ENCODE measurements at places on chromosomes 11 and 22.

DNA sequence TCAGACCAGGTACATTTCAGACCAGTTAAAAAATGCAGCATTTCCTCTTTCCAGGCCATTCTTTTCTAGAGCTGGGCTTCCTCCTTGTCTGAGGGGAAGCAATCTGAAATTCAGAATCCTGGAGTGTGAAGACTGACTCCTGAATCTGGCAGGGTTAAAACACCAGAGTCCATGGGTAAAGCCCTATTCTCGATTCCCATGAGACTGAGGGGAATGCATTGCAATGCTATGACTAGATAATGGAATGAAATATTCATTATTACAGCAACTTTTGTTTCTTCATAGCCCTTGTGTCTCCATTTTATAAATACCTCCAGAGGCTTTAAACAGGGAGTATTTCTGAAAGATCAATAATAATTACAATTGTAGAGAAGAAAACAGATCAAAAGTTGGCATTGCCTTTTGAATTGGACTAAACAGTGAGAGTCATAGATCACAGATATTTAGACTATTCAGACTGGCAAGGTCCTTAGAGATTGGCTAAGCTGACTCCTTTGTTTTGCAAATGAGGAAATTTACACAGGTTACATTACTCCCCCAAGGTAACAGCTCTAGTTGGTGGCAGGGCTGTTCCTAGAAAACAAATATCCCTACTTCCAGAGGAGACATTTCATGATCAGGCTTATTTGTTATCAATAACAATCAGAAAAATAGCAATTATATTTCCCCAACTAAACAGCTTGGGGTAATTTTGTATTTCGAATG lies 632.6 kb upstream of the KIRREL3 start:
- no peak for DNase-seq

GRCh38 chr11:78796956-78797355 lies 222.3 kb upstream of the NARS2 start:
- DNase-seq = no peak

GRCh38 chr22:38448945-38449745 lies 5.9 kb downstream of the KCNJ4 start:
- DNase-seq = no peak

DNA sequence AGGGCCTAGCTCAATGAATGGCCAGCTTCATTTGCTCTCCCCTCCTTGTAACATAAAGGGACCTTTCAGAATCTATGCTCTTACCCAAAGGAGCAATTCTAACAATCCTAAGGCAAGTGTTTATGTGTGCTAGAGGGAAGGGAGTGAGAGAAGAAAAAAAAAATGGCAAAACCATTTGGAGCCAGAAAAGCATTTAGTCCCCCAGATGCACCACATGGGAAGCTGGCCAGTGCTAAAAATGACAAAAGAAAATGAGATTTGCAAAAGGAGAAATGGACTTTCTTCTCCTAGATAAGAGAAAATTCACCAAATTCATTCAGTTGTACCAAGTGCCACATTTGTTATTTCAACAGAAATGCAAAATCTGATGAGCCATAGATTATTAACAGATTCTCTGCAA lies 52.8 kb downstream of the SERGEF start:
- no peak for DNase-seq

- no peak for DNase-seq
Measured at GRCh38 chr11:120130991-120131760, 6.7 kb downstream of the TRIM29 start.

- no peak for DNase-seq
Measured at GRCh38 chr11:16412525-16413172, 56.3 kb upstream of the SOX6 start.

GRCh38 chr11:70205049-70205725 lies 2.1 kb downstream of the FADD start:
- no peak for DNase-seq

DNA sequence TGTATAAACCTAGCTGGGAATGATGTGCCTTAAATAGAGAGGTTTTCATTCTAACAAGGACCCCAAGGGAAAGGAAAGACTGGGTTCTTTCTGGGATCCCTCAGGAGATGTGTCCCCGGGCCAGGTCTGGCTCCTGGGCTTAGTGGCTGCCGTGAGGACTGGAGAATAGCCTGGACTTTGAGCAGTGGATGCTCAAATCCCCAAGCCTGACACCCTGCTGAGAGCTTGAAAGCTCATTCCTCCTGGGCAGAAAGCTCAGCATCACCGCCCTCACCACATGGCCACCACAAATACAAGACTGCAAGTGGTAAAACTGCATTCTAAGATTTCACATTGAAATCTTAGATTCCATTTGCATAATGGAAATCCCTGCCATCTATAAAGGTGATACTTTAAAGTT lies 79.4 kb upstream of the NARS2 start:
- no peak for DNase-seq

DNA sequence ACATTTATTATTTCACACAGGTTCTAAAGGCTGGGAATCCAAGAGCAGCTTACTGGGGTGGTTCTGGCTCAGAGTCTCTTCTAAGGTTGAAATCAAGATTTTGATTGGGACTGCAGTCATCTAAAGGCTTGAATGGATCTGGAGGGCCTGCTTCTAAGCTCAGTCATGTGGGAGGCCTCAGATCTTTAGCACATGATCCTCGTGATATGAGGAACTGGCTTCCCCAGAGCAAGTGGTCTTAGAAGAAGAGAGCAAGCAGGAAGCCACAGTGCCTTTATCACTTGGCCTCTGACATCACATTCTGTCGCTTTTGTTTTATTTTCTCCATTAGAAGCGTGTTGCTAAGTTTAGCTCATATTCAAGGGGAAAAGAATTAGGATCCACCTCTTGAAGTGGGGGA lies 88.9 kb downstream of the ARFGAP2 start:
- DNase-seq = no peak

- no peak for DNase-seq
Measured at GRCh38 chr11:11537871-11538270, 83.9 kb downstream of the GALNT18 start.

GRCh38 chr11:91926965-91927364 lies 297.7 kb upstream of the FAT3 start:
- no peak for DNase-seq
